Activated naive CD8-positive, alpha-beta T cell treated with anti-CD3 and anti-CD28 coated beads for 36 hours (primary cell): ENCODE measurements at places on chromosomes 3 and 15.

- no peak for DNase-seq
Observed at GRCh38 chr3:114481113-114481512, 187.3 kb downstream of the TIGIT start.

GRCh38 chr3:194521510-194522260 lies 34.9 kb upstream of the ATP13A3 start:
- DNase-seq: no peak

GRCh38 chr3:173599673-173600072 lies 202.1 kb downstream of the NLGN1 start:
- no peak for DNase-seq

DNA sequence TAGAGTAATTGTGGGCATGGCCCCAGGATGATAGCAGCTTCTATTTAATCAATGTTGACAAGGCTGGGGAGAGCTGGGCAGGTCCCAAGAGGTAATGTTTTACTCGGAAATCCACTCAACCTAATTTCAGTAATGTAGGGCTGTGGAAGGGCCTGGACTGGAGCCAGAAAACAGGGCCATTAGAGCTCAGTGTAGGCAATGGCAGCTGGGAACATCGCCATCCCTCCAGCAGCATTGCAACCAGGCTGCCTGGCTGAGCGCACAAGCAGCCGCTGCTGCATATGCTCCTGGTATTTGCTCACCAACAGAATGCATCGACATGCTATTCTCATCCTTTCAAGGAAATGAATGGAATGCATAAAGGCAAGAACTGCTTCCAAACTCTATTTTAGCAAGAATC lies 90.0 kb downstream of the GAP43 start:
- DNase-seq: no peak

DNA sequence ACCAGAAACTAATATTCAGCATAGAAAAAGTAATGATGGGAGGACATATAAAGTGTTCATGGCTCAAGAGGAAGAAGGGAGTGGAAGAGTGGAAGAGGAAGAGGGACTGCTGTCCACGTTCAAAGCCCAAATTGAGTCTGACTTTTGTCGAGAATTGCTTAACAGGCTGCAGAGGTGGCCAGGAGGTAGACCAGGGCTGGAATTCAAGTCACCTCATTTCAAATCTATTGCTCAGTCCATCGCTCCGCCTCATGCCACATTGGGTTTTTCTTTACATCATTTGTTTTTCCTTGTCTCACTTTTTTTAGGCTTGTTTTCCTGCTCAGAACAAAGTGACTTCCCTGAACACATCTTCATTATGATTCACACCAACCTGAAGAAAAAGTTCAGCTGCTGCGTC lies 97.0 kb downstream of the RPL39L start:
- DNase-seq: no peak

DNA sequence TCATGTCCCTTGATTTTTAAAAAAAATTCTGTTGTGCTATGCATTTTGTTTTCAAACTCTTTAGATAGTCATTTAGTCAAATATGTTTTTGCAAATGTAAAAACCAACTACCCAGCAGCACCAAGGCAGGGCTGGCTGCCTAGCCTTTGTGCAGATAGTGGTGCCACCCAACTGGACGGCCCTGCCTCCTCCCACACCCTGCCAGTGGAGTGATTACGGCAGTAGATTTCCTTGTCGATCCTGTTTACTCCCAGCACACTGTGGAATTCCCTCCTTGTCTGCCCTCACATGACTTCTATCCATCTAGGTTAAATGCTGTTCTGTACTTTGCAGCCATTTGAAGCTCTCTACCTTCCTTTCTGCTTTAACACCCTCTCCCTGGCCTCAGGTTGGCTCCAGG lies 79.4 kb upstream of the PLXNA1 start:
- no peak for DNase-seq

- DNase-seq: peak; percentile 45
Observed at GRCh38 chr15:101258238-101259144, 6.6 kb upstream of the CHSY1 start.

DNA sequence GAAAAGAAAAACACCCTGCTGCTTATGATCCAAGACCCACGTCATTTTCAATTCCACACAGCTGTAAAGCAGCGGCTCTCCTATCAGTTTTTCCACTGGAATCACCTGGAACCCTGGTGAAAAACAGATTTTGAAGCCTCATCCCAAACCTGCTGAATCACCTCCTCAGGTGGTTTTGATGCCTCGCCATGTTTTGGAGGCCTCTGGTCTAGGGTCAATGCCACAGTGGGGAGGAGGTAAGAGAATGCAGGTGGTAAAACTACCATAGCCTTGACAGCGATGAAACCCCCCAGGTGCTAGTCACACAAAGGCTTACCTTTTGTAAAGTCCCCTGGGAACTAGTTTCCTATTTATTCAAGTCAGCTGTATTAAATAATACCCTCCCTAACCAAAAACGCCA lies 24.8 kb downstream of the MYO1E start:
- no peak for DNase-seq

DNA sequence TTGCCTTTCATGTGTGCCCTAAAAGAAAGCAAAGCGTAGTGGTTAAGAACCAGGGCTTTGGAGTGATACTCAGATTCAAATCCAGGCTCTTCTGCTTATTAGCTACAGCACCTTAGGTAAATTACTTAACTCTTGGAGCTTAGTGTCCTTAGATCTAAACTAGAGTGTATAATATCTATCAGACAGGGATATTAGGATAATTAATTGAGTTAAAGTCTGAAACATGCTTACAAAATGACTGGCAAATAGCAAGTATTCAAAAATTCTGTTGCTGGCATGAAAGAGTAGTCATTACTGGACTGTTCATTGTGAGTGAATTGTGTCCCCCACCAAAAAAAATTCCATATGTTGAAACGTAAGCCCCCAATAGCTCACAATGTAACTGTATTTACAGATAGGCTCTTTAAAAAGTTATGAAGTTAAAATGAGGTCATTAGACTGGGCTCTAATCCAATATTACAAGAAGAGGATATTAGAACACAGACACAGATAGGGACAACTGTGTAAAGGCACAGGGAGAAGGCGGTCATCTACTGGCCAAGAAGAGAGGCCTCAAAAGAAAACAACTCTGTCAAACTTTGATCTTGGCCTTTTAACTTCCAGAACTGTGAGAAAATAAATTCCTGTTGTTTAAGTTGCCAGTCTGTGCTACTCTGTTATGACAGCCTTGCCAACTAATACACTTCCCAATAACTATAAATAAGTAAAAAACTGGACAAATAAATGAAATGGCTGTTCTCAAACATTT lies 60.4 kb upstream of the LRRC3B start:
- DNase-seq: no peak

GRCh38 chr15:62035256-62035924 lies 24.9 kb downstream of the VPS13C start:
- DNase-seq: no peak

DNA sequence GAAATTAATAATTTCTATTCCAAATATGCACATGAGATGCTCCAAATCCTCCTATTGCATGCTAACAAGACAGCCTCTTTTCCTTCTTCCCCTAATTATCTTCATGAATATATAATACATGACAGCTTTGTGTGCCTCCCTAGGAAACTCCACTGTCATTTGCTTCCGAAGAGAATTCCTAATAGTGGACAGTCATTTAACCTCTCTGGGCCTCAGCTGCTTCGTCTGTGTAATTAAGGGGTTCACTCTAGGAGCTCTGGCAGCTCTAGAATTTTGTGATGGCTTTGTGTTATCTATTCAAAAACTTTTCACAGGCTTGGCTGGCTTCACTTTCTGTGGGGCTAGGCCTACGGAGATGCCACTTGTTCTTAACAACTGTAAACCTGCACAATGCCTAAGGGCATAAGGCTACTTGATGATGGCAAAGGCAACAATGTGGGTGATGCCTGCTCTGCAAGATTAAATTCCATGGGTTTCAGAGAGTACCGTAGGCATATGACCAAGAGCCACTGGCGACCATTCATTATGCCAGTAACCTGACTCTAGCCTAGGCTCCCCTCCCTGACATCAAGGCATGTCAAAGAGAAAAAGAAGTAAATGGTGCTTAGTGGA lies 333.8 kb upstream of the UMPS start:
- no peak for DNase-seq

GRCh38 chr3:186464424-186465093 lies 79.6 kb downstream of the CRYGS start:
- DNase-seq: no peak

DNA sequence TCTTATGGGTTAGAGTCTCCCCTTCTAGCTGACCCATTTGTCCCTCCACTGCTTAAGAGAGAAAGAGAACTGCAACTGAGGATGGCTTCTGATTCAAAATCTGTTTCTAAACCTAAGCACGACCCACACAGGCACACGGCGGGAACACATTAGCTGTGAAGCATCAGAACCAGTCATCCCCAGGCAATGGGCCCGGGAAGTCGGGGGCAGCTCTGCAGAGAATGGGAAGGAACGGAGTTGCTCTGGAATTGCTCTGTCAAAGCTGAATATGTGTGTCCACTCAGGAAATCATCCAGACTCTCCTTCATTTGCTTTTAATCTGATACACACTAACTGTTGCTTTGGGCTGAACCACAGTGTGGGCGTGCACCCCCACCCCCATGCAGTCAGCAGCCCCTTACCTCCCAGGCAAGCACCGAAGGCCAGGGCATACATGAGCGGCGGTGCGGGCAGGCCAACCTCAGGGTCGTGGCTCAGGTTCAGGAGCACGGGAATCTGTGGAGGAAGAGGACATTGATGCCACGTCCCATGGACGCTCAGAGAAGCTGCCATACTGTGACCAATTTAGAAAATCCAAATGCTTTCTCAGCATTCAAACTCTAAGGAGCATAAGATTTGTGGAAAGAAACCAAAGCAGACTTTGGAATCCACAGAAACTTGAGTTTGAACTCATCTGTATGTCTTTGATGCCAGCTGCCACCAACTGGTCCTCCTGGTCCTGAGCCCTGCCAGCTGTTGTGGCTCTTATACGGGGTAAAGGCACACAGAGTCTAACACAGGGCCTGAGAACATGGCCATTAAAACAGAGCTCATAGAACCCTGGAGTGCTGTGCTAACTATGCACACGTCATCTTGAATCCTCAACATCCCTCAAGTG lies 247.9 kb downstream of the OCA2 start:
- no peak for DNase-seq

DNA sequence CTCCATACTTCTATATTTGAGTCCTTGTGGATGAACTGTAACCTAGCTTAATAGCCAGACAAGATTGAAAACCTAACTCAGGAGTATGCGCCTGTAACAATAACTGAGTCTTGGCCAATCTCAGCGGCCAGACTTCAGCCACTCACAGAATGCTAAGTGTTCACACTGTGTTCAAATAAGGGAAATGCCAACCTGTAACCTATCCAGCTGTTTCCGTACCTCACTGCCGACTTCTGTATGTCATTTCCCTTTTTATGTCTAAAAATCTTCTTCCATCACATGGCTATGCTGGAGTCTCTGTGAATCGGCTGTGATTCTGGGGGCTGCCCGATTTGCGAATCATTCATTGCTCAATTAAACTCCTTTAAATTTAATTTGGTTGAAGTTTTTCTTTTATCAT lies 169.2 kb downstream of the NFKBIZ start:
- DNase-seq: no peak

DNA sequence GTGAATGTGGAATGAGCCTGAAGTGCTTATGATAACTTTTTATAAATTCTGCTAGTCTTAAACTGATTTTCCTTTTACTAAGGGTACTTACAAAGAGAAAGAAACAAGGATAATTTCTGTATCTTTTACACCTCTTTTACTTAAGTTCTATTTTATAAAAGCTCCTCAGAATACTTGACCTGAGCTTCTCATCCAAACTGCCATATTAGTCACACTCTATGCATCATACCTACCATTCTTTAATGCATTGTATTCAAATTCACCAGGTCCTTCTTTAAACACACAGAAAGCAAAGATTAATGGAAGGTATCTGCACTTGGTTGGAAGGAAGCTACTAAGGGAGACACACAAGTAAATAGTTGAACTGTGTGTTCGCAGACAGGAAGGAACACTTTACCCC lies 1.6 kb upstream of the TOPAZ1 start:
- no peak for DNase-seq

DNA sequence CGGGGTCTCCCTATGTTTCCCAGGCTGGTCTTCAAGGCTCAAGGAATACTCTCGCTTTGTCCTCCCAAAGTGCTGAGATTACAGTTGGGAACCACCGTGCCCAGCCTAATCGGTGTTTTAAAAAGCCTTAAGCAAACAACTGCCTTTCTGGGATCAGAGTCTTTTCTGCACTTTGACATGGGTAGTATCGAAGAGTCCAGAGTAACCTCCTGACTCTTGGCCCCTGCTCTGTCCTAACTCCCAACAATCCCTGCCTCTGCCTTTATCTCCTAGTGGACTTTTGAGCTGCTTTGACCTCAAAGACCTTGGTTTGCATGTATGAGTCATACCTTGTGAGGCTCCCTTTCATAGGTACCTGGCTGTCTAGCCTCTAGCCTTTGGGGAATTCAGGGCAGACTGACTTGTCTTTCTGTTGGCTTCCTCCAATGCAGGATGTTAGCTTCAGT lies 21.0 kb upstream of the HACD2 start:
- no peak for DNase-seq

- no peak for DNase-seq
Observed at GRCh38 chr15:38635170-38635569, 70.6 kb upstream of the RASGRP1 start.

GRCh38 chr3:119637679-119638477 lies 22.5 kb downstream of the POPDC2 start:
- DNase-seq: peak; percentile 6

- DNase-seq: no peak
Observed at GRCh38 chr3:113832477-113833164, 6.0 kb upstream of the GRAMD1C start.

- DNase-seq: no peak
Observed at GRCh38 chr3:23159929-23160328, 43.2 kb upstream of the UBE2E2 start.

GRCh38 chr3:55643283-55643682 lies 156.2 kb upstream of the WNT5A start:
- no peak for DNase-seq

- no peak for DNase-seq
Observed at GRCh38 chr15:78392430-78392829, 45.6 kb upstream of the IREB2 start.

DNA sequence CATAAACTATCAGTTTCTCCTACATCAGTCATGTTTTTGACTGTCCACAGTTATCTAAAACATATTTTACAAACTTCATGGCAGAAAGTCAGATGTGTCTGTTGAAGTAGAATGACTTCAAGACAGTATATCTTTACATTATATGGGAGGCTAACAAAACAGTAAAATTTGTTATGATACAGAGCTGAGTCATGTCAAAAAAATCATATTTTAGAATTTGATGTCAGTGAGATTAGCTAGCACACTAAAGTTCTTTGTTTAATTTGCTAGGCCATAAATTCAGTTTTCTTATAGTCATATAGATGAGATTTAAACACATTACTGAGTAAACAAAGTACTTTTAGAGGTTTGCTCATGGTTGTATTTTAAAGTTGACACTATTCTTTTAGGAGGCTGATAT lies 80.3 kb upstream of the IGSF10 start:
- no peak for DNase-seq

DNA sequence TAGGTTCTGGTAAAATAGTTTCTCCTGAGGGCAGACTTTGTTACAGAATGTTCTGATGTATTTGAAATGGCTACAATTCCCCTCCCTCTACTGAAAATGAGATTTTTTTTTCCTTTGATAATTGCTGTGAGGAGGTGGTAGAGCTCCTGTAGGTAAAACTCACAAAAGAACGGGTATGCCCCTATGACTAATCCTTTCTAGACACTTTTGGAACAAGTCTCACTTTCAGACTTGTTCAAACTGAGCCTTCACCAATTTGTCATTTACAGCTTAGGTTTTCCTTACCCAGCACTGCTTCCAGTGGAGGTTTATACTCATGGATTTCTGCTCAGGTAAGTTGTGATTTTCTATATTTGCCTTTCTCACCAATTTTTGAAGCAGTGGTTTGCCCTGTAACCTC lies 115.6 kb downstream of the NLGN1 start:
- no peak for DNase-seq
